ENCODE measurements at places on chromosomes 3 and 15.

- DNase-seq: peak; percentile 80
Observed at GRCh38 chr3:188220988-188221818, 67.2 kb downstream of the LPP start.

DNA sequence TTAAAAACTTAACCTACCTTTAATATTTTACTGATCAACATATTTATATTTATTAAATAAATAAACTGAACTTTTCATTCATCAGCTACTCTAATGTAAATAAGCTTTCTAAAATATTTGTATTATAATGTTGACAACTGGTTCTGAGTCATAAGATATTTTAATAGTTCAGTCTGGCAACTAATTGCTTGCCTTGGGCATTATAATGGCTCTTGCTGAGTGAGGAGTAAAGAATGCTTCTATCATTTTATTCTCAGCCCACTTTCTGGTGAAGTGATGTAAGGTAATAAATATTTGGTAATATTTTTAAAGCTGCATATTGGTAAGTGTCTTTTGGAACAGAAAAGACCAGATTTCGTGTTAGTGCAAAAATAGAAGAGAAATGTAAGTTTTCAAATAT, 81.5 kb downstream of the DIPK2A start:
- DNase-seq: no peak

DNA sequence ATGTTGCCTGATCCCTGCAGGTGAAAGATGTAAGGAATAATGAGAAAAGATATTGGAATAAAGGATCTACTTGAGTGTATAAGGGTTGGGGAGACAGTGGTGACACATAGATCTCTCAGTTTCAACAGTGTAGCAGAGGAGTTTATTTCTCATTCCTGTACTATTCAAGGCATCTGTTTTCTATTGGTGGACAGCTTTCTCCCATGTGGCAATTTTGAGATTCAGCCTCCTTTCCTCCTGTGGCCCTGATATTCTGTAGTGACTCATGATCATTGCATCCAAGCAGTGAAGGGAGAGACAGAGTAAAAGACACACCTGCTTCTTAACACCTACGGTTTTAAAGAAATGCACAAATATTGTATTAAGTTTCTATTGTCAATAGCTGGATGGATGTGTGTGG, 327.6 kb downstream of the GRM7 start:
- peak; percentile 11 for DNase-seq

DNA sequence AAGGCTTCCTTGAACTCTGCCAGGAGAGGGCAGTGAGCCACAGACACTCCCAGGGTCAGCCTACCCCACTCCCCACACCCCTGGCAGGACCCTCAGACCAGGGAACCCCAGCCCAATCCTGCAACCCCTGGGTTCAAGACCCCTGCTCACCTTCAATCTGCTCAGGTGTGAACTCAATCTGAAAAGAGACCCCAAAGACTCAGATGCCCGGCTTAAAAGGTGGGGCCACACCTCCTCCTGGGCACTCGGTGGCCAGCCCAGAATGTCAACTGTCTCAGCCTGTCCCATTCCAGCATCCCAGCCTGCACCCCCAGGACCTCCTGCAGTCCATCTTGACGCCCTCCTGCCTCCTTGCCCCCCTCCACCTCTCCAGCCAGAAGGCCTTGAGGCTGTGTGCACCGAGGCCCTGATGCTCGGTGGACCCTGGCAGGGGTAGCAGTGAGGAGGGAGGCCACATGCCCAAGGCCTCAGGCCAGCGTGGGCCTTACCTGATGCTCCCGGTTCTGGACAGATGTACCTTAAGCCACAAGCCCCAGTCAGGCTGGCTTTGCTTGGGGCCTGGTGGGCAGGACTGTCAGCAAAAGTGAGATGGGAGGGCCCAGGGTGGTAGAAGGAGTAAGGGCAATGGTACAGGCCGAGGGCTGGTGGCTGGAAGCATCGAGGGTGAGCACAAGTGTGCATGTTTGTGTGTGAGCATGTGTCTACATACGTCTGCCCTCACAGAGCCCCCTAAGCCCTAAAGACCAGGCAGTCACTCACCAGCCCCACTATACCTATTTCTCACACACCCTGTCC, 2.2 kb downstream of the MYL3 start:
- no peak for DNase-seq

DNA sequence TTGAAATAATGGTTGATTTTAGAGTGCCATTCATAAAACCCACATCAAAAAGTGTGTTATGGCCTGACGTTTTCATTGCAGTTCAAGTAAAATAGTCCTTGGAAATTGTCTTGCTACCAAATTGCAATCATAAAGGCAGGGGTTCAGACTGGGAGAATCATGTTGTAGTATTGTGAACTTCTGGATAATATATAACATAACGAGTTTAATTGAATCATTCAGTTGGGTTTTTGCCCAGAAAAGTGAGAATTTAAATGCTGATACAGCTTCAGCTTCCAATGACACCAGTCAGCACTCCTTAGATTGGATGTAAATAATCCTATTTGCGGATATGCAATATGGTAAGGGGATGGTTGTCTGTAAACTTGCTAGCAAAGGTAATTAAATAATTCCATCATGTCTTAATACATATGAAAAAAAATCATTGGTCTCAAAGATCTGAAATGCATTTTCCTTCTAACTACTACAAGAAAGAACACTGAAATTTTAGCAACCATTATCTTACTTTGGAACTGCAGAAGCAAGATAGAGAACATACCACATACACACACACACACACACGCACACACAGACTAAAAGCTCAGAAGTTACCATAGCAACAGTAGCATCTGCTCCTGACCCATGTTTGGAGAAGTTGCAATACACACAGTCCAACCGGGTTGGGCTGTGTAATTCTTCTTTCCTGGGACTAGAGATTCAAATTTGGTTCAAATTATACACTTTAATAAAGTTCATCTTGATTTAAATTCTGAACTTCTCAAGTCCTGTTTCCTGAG, 686.2 kb upstream of the NR2F2 start:
- DNase-seq: no peak

GRCh38 chr3:139611528-139611927, 66.2 kb downstream of the NMNAT3 start:
- DNase-seq: no peak

DNA sequence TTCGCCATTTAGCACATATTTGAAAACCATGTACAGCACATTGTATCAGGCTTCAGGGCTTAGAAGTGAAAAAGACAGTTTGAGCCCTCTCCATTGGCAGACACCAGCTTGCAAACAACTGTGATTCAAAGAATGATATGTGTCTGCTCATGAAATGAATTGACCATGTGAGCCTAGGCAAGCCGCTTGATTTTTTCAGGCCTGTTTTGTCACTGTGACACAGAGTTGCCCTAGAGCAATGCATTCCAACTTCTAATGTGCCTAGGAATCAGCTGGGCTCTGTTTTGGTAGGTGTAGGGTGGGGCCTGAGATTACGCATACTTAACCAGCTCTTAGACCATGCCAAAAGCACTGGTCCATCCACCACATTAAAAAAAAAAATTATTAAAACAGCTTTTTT, 53.0 kb downstream of the ATP2C1 start:
- DNase-seq: no peak

GRCh38 chr3:4838621-4839022, 140.6 kb upstream of the BHLHE40 start:
- DNase-seq: no peak

GRCh38 chr3:138433892-138434275, 532 bp upstream of the ESYT3 start:
- no peak for DNase-seq

DNA sequence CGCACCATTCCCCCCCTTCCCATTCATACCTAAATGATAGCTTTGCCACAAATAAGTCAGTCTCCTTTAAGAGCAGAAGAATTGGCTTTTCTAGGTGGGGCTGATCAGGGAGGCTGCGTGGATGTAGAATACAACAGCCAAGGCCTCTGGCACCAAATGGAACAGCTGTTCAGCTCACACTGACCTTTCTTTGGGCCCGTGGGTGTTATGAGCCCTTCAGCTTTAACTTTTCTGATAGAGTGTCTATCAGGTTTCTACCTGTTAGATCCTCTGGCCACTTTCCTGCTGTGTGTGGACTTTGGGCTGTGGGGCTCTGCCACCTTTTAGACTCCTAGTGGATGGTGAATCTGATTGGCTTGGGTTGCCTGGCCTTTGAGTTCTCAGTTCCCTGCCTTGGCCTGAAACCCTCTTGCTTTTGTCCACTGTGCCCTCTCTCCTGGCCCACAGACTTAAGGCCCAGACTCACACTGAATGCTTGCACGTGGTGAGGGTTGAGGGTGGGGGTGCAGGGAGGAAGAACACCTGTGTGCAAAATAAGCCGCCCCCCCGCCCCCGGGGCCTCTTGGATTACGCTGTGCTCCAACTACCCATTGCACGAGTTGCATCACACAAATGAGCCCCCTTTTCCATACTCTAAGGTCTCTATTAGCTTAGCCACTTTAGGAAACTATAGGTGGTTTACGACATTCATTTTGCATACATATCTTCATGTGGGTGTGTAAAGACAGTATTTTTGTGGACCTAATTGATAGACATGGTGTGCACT, 1.3 kb upstream of the RFX7 start:
- DNase-seq: no peak

GRCh38 chr3:130901463-130902204, 7.8 kb downstream of the ATP2C1 start:
- no peak for DNase-seq

DNA sequence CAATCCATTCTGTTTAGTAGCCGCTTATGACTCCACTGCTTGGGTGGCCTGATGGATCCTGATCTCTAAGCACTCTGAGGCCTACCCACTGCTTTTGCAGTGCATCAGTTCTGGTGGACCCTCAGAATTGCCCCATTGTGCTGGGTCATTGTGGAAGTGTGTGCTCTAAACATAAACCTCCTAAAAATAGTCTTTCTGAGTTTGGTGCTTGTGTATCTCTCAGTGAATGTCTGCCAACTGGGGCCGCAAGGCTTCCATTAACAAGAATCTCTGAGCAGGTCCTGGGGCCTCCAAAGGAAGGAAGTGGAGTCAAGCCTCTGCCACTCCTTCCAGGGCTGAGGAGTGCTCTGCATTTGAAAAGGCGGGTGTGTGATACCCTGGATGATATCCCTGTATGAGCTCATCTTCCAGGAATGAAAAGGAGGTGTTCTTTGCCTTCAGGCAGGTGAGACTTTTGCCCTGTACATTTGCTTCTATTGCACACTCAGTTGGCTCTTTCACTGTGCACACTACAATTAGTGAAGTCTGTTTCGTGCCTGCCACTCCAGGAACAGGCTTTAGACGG, 80.0 kb upstream of the CACNA2D3 start:
- no peak for DNase-seq

- DNase-seq: no peak
Observed at GRCh38 chr15:28103831-28104230, 4.7 kb upstream of the OCA2 start.

GRCh38 chr15:99592145-99592791, 26.5 kb downstream of the MEF2A start:
- DNase-seq: no peak

DNA sequence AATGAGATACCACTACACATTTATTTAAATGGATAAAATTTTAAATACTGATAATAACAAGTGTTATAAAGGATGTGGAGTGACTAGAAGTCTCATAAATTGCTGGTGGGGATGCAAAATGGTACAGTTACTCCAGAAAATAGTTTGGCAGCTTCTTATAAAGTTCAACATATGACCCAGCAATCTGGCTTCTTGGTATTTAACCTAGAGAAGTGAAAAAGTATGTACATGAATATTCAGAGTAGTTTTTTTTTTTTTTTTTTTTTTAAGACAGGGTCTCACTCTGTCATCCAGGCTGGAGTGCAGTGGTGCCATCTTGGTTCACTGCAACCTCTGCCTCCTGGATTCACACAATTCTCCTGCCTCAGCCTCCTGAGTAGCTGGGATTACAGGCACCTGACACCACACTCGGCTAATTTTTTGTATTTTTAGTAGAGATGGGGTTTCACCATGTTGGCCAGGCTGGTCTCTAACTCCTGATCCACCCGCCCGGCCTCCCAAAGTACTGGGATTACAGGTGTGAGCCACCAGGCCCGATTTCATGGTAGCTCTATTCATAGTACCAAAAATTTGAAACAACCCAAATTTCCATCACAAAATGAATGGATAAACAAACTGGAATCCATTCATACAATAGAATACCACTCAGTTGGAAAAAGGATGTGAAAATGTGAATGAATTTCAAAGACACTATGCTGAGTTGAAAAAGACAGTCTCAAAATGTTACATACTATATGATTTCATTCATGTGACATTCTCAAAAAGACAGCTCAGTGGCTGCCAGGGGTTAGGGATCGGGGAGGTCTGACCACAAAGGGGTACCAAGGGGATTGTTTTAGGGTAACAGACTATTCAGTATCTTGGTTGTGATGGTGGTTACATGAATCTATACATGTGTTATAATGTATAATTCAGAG, 14.4 kb downstream of the RRP9 start:
- DNase-seq: no peak

GRCh38 chr3:30602946-30603345, 3.5 kb upstream of the TGFBR2 start:
- DNase-seq: no peak

Data from RCC 7860 (cell line).